ENCODE measurements at places on chromosomes 4 and X.

GRCh38 chr4:3203971-3204431 is 45.0 kb upstream of the MSANTD1 start:
- no peaks in the 10 kb centered on the region for H3K27me3 ChIP-seq
- no peaks in the 10 kb centered on the region for H3K4me1 ChIP-seq
- peaks cover 66% of the 10 kb centered on the region for H3K36me3 ChIP-seq
- no peak overlapping the region for H3K4me3 ChIP-seq
- no peak for DNase-seq
- no peak overlapping the region for H3K27ac ChIP-seq

DNA sequence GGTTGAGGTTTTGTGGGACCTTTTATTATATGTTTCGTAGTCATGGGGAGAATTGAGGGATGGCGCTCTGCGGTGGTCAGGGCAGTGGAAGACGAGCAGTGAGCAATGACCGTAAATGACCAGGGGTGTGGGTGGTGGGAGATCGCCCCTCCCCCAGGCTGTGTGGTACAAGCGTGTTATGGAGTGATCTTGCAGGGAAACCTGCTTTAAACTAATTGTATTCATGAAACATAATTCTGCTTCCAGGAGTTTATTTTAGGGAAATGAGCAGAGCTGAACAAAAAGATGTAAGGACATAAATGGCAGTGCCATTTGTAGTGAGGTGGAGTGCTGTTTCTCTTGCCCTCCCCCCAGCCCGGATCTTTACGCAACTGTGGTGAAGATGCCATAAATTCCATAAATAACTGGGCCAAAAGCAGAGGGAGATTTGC is 20.2 kb downstream of the GYG2 start:
- peaks cover 12% of the 10 kb centered on the region for H3K4me1 ChIP-seq
- H3K4me3 ChIP-seq: no peak overlapping the region
- H3K27ac ChIP-seq: no peak overlapping the region
- peak; percentile 29 for DNase-seq

DNA sequence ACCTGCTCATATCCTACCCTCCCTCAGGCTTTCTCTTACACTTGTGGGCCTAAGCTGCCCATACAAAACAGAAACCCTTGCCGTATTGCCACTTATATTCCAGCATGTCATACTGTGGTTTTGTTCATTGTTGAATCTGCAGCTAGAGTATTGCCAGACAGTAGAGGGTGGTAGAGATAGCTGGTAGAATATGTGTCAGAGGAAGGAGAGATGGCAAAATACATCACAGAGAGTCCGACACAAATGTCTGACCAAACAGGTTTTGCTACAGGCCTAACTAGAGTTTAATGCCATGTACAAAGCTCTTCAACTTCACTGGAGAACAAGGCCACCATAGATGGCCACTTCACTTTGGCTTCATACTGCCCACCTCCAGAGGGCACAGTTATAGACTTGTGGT is 160.1 kb downstream of the EFHC2 start:
- peaks cover 43% of the 10 kb centered on the region for H3K27me3 ChIP-seq
- DNase-seq: no peak
- no peaks in the 10 kb centered on the region for H3K36me3 ChIP-seq

- H3K36me3 ChIP-seq: no peaks in the 10 kb centered on the region
- peak; percentile 18 for DNase-seq
- no peak overlapping the region for H3K27ac ChIP-seq
- H3K4me1 ChIP-seq: no peaks in the 10 kb centered on the region
Measured at GRCh38 chrX:138034136-138034535, 468.2 kb downstream of the ZIC3 start.

- DNase-seq: no peak
- no peaks in the 10 kb centered on the region for H3K4me1 ChIP-seq
- H3K27ac ChIP-seq: no peak overlapping the region
Measured at GRCh38 chr4:11455201-11455835, 26.6 kb upstream of the HS3ST1 start.

DNA sequence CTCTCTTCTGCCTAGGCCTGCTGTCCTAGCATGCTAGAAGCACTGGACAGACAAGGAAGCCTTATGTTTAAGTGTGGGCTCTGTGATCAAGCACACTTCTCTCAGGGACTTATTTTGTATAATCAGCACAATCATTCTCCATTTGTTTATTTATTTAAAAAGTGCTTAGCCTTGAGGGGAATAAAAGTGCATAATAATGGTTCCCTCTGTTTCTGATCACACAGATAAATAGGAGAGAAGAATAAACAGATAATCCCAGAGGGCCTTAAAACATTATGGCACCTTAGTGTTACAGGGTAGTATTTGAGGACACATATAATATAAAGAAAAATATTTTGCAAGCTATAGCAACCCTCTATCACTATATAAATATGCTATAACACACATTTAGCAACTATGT is 146.5 kb downstream of the UNC5C start:
- no peak overlapping the region for H3K27ac ChIP-seq
- no peaks in the 10 kb centered on the region for H3K36me3 ChIP-seq
- no peak overlapping the region for H3K4me3 ChIP-seq

GRCh38 chr4:87034527-87034926 is 99.7 kb downstream of the AFF1 start:
- H3K36me3 ChIP-seq: no peaks in the 10 kb centered on the region
- DNase-seq: no peak

- no peak overlapping the region for H3K27ac ChIP-seq
- no peaks in the 10 kb centered on the region for H3K36me3 ChIP-seq
- H3K4me1 ChIP-seq: peaks cover 4% of the 10 kb centered on the region
Measured at GRCh38 chr4:7323872-7324650, 110.7 kb downstream of the PSAPL1 start.

DNA sequence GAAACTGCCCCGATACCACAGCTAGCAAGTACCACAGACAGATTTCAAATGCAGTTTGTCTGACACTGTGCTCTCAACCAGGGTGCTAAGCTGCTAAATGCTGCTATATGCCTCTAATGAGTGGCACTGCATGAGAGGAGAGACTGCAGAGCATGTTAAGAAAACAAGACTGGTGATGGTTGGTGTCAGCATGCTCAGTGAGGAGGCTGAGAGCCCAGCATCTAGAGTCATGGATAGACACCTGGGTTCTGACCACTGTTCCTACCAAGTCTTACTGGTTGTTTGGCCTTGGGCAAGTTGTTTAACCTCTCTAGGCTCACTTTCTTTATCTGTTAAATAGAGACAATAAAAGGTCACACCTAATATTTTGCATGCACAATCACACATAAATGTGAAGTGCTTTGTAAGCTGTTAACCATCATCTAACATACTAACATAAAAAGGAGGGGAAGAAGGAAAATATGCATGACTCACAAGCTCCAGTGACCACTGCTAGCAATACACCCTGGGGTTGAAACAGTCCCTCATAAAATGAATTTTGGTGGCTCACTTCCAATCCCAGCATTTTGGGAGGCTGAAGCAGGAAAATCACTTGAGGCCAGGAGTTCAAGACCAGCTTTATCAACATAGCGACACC is 20.7 kb downstream of the HHIP start:
- no peaks in the 10 kb centered on the region for H3K27me3 ChIP-seq
- H3K4me3 ChIP-seq: no peak overlapping the region
- no peaks in the 10 kb centered on the region for H3K36me3 ChIP-seq
- H3K27ac ChIP-seq: no peak overlapping the region
- peaks cover 5% of the 10 kb centered on the region for H3K4me1 ChIP-seq

DNA sequence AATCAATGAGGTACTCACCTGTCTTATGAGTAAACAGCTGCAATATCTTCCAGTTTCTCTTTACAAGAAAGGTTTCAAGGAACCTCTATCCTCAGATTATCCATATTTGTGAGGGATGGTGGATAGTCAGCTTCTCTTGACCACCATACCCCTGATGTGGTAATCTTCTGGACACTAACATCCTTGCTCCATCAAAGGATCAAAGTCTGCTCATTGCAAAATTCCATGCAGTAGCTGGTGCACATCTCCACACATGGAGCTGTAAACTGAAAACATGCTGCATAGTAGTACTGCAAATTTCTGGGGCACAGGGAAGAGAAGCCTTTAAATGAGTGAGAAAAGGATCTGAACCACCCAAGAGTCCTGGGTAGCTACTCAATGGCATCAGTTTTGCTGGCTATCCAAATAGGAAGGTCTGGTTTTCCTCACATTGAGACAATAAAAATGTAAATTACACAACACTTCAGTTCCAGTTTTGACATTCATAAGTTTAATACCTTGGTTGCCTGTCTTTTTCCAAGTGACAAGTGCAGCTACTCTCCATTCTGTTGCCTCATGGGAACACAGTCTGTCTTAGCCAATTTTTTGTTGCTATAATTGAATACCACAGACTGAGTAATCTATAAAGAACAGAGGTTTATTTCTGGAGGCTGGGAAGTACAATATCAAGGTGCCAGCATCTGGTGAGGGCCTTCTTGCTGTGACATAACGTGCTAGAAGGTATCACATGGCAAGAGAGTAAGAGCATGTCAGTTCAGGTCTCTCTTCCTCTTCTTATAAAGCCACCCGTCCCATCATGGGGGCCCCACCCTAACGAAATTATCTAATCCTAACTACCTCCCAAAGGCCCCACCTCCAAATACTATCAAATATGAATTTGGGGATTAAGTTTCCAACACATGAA is 34.4 kb upstream of the ARHGEF6 start:
- H3K4me1 ChIP-seq: no peaks in the 10 kb centered on the region
- no peaks in the 10 kb centered on the region for H3K27me3 ChIP-seq

DNA sequence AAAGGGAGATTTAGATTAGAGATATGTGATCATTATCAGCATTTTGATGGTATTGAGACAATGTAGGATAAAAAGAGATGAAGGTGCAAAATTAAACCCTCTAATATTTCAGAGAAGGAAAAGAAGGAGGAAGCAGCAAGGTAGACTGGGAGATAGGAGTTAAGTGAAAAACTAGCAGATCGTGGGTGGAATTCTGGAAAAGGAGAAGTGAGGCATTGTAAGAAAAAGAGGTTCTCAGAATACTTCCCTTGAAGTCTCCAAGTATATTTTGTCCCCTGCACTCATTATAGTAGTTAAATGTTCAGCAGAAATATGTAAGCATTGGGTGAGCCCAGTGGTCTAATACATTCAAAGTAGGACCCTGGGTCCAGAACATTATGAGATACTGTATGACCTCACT is 30.3 kb downstream of the COPS4 start:
- H3K4me1 ChIP-seq: peaks cover 19% of the 10 kb centered on the region
- peaks cover 87% of the 10 kb centered on the region for H3K36me3 ChIP-seq
- DNase-seq: no peak
- H3K27ac ChIP-seq: no peak overlapping the region
- H3K4me3 ChIP-seq: no peak overlapping the region

GRCh38 chr4:113270520-113271319 is 221.3 kb downstream of the ANK2 start:
- H3K27me3 ChIP-seq: no peaks in the 10 kb centered on the region
- no peaks in the 10 kb centered on the region for H3K4me1 ChIP-seq
- H3K4me3 ChIP-seq: no peak overlapping the region
- H3K36me3 ChIP-seq: peaks cover 6% of the 10 kb centered on the region
- DNase-seq: no peak
- H3K27ac ChIP-seq: no peak overlapping the region

GRCh38 chrX:115559672-115560071 is 1.3 kb upstream of the PLS3 start:
- peak; percentile 20 for DNase-seq
- H3K36me3 ChIP-seq: peaks cover 9% of the 10 kb centered on the region
- peaks cover 41% of the 10 kb centered on the region for H3K27me3 ChIP-seq
- H3K27ac ChIP-seq: peak overlapping the region; percentile 93
- H3K4me3 ChIP-seq: no peak overlapping the region
- no peaks in the 10 kb centered on the region for H3K4me1 ChIP-seq

- peaks cover 55% of the 10 kb centered on the region for H3K27me3 ChIP-seq
- no peaks in the 10 kb centered on the region for H3K36me3 ChIP-seq
- H3K27ac ChIP-seq: no peak overlapping the region
- DNase-seq: no peak
Measured at GRCh38 chrX:40563784-40564183, 17.0 kb upstream of the ATP6AP2 start.

All from MCF 10A (cell line).